ENCODE measurements at places on chromosomes 12 and 14.

- DNase-seq: no peak
Measured at GRCh38 chr14:100762901-100763300, 36.2 kb downstream of the DLK1 start.

DNA sequence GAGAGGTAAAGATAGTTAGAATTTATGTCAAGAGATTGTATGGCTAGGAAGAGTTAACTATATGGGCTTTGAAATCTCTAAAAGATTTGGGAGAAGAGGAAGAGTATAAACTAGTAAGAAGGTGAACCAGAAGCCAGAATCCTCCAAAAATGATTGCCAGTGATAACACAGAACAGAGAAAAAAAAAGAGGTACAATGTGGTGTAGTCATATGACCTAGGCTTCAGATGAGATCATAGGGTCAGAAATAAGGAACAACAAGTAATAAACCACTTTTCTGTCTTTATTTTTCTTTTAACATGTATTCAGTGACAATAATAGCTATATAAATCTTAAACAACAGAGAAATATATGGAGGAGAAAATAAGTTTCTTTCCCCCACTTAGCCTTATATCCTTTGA, 2.0 kb upstream of the NECAP1 start:
- DNase-seq: no peak

DNA sequence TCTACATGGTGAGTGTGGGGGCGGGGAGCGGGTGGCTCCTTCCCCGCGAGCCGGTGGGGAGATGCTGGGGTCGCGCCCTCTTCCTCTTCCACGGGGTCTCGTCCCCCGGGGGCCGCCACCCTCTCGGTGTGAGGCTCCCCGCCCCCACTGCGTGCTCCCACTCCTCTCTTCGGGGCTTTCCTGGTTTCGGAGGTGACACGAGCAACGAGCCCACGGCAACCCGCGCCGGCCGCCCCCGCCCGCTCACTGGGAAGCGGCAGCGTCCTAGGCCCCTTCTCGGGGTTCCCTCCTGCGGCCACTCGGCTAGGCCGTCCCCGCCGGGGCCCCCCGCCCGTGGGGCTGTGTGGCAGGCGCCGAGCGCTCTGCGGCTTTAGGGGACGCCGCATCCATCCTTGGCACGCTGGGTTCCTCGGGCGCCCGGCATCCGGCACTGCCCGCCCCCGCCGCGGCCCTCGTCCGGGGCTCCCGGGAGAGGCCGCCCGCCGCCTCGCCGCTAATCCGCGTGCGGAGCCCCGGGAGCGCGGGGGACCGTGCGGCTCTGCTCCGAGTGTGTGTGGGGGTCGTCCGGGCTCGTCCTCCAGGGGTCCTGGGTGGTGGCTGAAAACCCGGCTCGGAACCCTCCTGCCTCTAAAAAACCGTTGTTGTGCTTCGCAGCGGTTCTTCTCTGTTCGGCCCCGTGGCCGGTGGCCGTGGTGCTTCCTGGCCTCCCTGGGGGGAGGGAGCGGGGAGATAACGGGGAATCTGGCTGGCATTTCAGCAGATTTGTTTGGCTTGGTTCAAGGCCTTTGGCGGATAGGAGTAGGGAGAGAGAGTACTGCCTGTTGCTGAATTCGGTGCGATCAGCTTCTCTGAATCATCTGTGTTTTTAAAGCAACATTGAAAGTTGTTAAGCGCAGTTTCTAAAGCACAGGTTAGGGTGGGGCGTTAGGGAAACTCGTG, 1.0 kb downstream of the PCNX1 start:
- peak; percentile 56 for DNase-seq

DNA sequence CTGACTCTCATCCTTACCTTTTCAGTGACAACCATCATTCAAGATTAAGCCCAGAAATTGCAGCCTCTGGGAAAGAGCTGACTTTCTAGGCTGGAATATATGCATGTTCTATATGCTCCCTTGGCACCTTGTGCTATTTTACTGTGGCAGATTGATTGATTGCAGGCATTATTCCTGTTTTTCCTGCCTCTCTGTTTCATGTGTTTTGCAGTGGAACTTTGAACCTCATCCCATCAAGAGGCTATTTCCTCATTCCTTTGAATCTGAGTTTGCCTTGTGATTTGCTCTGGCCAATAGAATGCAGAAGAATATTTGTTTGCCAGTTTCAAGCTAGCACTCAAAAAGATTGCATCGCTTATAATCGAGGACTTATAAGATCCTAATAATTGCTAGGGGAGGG, 174.8 kb upstream of the DCN start:
- no peak for DNase-seq

- DNase-seq: no peak
Measured at GRCh38 chr12:26647088-26647487, 185.9 kb downstream of the ITPR2 start.

DNA sequence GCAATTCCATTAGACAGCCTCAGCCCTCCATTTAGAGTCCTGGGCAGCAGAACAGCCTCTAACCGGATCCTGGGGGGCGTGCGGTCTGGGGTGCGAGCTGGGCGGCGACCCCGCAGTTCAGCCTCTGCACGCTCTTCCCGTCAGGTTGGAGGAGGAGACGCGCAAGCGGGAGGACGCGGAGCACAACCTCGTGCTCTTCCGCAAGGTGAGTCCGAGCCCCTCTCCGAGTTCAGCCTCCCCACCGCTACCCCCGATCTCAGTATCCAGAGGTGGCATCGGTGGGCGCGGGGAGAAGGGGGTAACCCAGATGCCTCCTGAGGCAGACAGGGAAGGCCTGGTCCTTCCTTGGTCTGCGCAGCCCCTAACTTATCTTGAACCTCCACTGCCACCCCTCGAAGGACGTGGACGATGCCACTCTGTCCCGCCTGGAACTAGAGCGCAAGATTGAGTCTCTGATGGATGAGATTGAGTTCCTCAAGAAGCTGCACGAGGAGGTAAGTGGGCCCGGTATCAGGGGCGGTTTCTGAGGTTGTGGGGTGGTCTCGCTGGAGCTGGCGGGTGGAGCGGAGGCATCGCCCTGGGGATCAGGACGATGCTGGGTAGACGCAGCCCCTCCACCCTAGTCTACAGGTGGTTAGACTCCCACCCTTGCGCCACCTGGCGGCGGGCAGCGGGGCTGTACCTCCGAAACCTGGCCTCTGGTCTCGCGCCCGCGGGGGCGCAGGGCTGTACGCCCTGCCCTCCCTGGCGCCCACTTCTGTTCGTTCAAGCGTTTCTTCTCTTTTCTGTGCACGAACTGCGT, 1.3 kb downstream of the PRPH start:
- peak; percentile 77 for DNase-seq

GRCh38 chr14:72546344-72547016, 347.4 kb downstream of the DPF3 start:
- DNase-seq: no peak

- no peak for DNase-seq
Measured at GRCh38 chr12:5562581-5562980, 130.7 kb downstream of the NTF3 start.

DNA sequence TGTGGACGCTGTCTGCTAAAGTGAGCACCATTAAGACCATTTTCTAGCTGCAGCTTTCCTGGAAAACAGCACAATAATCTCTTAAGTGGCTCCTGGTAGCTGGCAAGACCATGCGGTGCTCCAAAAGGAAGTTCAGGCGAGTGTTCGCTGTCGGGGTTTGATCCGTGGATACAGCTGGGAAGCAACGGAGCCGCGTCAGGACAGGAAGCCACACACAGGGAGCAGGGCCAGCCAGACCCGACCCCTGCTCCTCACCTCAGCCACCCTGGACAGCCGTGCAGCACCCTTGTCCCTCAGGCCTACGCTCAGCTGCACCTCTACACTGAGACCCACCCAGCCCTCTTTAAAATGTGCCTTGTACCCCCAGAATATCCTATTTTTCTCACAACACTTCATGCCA, 19.4 kb downstream of the ZFYVE21 start:
- no peak for DNase-seq

DNA sequence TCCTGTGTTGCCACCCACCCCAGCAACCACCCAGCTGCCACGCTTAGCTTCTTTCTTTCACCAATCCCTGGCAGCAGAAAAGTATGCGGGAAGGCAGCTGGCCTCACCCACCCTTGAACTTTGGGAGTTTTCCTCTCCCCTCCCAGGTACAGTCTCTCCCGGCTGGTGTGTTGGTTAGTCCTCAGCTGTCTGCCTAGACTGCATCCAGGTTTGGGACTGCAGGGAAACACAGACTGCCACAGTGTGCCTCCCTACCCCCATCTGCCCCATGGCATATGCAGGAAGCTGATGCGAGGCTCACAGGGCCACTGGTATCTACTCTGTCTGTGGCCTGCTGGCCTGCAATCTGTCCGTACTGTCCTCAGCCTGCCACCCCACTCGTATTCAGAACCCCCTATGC, 2.1 kb downstream of the CD9 start:
- no peak for DNase-seq

DNA sequence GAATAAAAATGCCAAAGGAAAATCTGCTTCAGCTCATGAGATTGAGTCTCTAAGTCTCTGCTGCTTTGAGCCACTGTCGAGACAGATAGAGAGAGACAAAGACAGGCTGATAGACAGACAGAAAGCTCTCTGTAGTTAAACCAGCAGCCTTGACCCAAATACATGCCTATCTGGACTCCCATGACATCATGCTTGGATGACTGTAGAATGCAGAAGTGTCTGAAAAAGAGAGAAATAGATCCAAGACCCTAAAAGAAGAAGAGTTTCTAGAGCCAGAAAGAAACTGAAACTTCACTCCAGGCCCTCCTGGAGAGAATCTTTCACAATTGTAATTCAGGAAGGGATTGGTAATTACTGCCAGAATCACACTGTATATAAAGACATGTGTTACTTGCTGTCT, 122.6 kb upstream of the PLXNC1 start:
- DNase-seq: no peak

DNA sequence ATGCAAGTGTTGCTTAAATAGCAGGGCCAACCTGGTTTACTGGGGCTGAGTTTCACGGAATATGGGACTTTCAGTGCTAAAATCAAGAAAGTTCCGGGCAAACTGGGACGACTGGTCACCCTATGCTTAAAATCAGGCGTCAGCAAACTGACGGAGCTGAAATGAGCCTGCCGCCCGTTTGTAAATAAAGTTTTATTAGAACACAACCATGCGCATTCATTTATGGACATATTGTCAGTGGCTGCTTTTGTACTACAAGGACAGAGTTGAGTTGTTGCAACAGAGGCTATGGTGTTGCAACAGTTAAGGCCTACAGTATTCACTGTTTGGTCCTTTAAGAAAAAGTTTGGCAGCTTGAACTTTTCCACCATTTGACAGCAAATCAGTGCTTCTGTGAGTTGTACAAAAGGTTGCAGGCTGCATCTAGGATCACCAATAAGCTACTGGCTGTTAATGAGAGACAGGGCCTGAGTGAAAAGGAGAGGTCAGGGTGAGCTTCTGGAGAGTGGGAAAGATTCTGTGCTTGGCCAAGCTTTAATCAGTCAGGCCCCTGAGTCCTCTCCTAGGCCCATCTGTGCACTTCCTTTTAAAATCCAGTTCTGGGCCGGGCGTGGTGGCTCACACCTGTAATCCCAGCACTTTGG, 13.3 kb downstream of the SELPLG start:
- no peak for DNase-seq

GRCh38 chr12:6532927-6533652, 1.2 kb upstream of the GAPDH start:
- DNase-seq: peak; percentile 16

GRCh38 chr12:124625867-124626675, 58.7 kb upstream of the NCOR2 start:
- no peak for DNase-seq

DNA sequence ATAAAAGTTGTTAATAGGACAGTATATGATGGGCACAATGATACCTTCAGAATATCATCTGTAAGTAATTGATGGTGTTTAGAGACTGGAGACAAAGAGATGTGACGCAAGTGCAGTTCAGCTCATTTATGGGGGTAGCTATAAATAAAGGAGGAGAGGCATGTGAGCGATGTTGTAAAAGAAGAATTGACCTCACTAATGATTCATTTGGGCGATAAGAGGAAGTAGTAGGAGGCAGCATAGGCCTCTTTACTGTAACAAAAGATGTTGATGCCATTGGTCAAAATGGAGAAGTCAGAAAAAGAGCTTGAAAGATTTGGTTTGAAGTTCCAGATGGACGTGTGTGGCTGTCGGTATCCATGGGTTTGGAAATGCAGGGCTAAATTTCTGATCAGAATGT, 70.0 kb downstream of the FLRT2 start:
- DNase-seq: no peak

- no peak for DNase-seq
Measured at GRCh38 chr12:52837413-52837741, 3.3 kb upstream of the KRT79 start.

GRCh38 chr14:77654001-77654441, 37.6 kb upstream of the SPTLC2 start:
- DNase-seq: peak; percentile 91

DNA sequence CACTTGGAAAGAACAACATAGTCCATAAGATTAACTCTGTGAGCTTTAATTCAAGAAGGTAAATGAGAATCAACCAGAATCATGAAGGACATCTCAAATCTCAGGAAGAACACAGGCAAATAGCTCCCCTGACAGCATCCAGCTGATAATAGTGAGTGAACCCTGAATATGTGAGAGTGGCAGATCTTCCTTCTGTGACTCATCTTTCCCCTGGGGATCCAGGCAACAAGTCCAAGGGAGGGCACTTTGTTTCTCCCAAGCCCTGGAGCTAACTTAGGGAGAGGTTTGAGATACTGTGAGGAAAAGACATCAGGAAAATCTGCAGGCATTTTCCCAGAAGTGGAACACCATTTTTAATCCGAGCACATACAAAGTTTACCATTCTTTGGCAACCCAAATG, 763.9 kb upstream of the MGAT4C start:
- no peak for DNase-seq

GRCh38 chr14:58533446-58533845, 104.3 kb upstream of the DACT1 start:
- no peak for DNase-seq

- peak; percentile 44 for DNase-seq
Measured at GRCh38 chr12:98388126-98388525, 127.3 kb upstream of the TMPO start.

- DNase-seq: no peak
Measured at GRCh38 chr12:115008929-115009328, 325.0 kb upstream of the TBX3 start.

DNA sequence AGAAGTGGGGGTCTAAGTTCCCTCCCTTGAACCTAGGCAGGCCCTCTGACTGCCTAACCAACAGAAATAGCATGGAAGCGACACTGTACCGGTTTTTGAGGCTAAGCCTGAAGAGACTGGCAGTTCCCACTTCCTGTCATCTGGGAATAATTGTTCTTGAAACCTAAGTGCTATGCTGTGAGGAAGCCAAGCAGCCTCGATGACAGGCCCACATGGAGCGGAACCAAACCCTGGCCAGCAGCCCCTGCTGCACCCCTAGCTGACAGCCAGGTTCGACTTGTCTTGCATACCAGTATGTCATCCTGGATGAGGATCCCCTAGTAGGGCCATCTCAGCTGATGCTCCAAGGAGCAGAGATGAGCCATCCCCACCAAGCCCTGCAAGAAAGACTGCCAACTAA, 6.4 kb upstream of the GPR68 start:
- DNase-seq: no peak

Data from NCI-H187 (cell line).